ENCODE measurements at places on chromosomes 1 and 21.

GRCh38 chr21:33293811-33294216 is 27.6 kb downstream of the IL10RB start:
- DNase-seq = no peak

GRCh38 chr1:174258148-174258550 is 98.8 kb downstream of the RABGAP1L start:
- no peak for DNase-seq

GRCh38 chr1:160835751-160836150 is 26.9 kb downstream of the CD244 start:
- DNase-seq = no peak

- no peak for DNase-seq
Observed at GRCh38 chr1:76632136-76632535, 235.1 kb upstream of the ST6GALNAC5 start.

GRCh38 chr1:223217781-223218180 is 74.7 kb upstream of the TLR5 start:
- no peak for DNase-seq

- no peak for DNase-seq
Observed at GRCh38 chr21:23968008-23968407, 1639.3 kb downstream of the MRPL39 start.

DNA sequence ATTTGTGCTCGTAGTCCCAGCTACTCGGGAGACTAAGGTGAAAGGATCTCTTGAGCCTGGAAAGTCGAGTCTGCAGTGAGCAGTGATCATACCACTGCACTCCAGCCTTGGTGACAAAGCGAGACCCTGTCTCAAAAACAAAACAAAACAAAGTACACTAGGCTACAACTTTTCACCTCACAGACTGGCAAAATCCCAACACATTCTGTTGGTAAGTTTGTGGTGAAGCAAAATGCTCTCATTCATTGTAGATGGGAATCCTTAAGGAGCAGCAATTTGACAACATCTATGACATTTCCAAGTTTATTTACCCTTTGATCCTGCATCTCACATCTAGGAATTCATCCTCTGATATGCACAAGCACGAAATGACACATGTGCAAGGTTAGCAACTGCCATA is 20.2 kb upstream of the SLC1A7 start:
- DNase-seq = no peak

- DNase-seq = no peak
Observed at GRCh38 chr1:118992868-118993699, 4.9 kb upstream of the TBX15 start.

- DNase-seq = no peak
Observed at GRCh38 chr1:15452866-15453571, 3.5 kb upstream of the CELA2A start.

DNA sequence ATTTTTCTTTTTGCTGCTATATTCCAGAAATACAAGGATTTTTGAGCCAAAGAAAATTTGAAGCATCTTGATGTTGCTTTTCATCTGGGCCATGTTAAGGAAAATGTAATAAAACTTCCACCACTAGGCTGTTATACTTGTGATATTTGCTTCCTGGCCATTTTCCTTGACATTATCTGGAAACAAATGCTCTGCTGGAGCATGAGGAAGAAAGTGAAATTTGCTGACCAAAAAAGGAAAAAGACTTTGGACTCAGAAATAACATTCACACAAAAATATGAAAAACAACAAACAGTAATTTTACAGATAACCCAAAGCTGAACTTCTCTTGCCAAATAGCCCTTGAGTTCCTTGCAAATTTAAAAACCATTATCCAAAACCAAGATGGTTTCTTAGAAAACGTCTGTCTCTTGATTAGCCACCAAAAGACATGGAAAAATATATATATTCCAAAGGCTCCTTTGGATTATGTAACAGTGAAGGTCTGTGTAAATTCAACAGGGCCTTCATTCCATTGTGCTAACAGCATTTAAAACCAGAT is 344.5 kb downstream of the LMX1A start:
- no peak for DNase-seq

GRCh38 chr1:167734227-167734626 is 12.4 kb downstream of the MPZL1 start:
- no peak for DNase-seq

- DNase-seq = no peak
Observed at GRCh38 chr1:160168609-160169369, 17.4 kb downstream of the ATP1A4 start.

DNA sequence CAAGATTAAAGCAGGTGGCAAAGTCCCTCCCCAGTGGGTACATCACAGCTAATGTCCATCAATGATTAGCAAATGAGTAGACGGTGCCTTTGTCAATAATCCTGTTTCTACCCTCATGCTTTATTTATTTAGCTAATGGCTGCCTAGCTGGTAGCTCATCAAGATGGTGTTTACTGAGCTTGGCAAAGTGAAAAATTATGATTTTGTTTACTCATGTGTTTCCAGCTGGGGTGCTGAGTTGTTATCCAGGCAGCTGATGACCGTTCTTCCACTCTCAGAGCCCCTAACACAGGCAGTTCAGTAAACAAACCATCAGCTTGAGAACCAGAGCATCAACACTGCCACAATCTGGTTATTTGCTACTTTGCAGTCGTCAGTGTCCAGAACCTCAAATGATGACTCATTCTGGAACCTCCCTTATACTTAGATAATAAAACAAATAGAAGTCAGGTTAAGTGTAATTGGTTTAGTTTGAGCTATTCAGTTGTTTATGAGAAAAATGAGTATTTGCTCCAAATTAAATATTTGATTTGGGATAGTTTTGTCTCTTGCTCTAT is 163.9 kb downstream of the ST6GALNAC5 start:
- no peak for DNase-seq

GRCh38 chr1:168775366-168775765 is 46.4 kb upstream of the DPT start:
- DNase-seq = no peak

- no peak for DNase-seq
Observed at GRCh38 chr1:179251675-179252074, 22.2 kb upstream of the ABL2 start.

GRCh38 chr1:221751226-221751887 is 9.5 kb upstream of the DUSP10 start:
- no peak for DNase-seq

GRCh38 chr1:180945151-180945550 is 32.5 kb downstream of the KIAA1614 start:
- DNase-seq = no peak

- no peak for DNase-seq
Observed at GRCh38 chr1:50419907-50420677, 3.2 kb downstream of the DMRTA2 start.

DNA sequence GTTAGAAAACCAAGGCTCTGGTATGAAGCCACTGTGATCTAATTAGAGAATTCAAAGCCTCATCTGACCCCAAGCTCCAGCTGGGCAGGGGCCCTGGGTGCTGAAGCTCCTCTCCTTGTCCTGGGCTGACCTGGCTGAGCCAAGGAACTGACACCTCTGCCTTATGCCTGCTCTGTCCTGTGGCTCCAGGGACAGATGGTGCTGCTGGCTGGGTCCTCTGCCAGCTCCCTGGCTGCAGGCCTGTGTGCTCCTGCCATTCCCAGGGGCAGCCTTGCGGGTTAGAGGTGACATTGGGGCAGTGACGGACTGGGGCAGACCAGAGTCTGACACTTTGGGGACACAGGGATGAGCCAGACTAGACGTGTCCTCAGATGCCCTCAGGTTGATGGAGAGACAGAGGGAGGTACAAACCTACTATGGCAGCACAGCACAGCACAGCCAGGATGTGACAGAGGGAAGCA is 11.8 kb downstream of the ACOT11 start:
- DNase-seq = no peak

DNA sequence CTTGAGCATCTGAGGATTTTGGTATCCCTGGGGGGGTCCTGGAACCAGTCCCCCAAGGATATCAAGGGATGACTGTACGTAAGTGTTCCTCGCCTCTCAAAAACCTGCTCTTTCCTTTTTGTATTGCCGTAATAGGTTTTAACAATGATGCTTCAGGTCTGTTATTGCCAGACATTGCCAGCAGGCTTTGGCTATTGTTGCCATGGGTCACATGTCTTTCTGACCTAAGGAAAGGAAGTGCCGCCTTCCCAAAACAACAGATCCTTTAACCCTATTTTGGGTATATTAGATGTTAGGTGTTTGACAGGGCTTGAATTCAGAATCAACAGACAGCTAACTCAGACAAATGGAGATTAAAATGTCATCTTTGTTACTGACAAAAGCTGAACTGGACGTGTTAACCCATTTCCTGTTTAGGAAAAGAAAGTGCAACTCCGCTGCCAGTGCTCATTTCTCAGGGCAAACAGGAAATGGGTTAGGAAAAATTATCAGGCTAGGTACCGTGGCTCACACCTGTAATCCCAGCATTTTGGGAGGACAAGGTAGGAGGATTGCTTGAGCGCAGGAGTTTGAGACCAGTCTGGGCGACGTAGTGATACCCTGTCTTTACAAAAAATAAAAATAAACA is 12.4 kb upstream of the PRPF38B start:
- no peak for DNase-seq

DNA sequence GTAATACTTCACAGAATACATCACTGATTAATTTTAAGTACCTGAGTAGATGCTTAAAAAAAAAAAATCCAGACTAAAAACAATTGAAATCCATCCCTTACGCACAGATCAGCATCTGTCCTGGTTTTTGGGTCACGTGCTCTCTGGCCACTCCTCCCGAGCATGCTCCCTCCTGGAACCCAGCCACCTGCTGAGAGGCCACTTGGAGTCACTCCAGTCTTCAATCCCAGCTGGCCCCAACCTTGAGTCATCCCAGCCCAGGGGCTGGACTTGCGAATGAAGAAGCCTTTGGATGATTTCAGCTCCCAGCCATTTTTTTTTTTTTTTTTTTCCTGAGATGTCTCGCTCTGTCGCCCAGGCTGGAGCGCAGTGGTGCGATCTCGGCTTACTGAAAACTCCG is 8.9 kb downstream of the MAP1LC3C start:
- DNase-seq = no peak

DNA sequence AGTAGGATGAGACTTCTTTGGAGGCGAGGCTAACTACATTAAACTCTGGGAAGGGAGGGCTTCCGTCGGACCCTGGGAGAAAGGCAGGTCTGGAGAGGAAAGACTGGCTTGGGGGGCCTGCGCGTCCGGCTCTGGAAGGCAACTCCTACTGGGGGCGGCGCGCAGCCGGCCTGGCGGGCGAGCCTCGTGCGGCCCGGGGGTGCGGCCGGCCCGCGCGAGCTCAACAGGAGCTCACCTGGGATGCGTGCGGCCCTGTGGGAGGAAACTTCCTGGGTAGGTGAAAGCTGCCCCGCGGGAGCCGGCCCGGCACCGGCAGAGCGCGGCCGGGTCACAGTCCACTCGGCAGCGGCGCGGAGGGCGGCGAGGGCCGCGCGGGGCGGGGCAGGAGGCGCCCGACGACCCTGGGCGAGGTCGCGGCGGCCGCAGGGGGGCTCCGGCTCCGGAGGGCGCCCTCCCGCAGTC is 449 bp downstream of the EPS15 start:
- DNase-seq = no peak

GRCh38 chr1:205623646-205624045 is 8.2 kb downstream of the ELK4 start:
- no peak for DNase-seq

DNA sequence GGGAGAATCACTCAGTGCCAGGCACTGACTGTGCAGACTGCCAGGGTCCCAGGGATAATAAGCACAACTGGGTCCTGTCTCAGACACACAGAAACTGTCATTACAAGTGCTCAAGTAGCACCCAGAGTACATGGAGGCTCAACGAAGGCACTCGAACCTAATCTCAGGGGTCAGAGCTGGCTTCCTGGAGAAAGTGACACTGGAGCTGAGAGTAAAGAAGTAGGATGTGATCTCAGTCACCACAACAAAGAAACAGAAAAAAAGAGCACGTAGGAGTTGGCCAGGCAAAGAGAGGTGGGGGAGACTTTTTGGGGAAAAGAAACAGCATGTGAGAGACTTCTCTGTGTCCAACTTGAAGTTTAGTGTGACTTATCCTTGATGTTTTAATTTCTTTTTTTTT is 1.3 kb downstream of the CATSPER4 start:
- no peak for DNase-seq

DNA sequence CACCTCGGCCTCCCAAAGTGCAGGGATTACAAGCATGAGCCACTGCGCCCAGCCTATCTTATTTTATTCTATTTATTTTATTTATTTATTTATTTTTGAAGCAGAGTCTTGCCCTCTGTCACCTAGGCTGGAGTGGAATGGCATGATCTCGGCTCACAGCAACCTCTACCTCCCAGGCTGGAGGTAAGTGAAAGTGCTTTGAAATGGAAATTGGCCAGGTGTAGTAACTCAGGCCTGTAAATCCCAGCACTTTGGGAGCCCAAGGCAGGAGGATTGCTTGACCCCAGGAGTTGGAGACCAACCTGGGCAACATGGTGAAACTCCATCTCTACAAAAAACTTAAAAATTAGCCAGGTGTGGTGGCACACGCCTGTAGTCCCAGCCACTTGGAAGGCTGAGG is 5.1 kb upstream of the DSTYK start:
- no peak for DNase-seq

DNA sequence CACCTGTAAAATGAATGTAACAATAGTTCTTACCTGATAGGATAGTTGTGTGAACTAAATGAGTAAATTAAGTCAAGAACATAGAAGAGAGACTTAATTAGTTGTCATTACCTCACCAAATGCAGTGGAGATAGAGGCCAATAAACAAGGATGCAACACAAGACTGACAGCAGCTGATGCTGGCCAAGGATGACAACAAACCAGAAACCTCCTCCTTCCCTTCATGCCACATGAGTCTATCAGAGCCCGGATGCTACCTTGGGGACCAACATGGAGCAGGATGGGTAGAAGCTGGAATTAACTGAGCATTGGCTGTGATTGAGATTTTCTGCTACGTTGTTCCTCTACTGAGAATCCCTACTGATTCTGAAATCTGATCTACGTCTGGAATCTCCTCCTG is 30.3 kb upstream of the USP1 start:
- DNase-seq = no peak

GRCh38 chr1:2127187-2128145 is 67.1 kb downstream of the FAAP20 start:
- DNase-seq = no peak

Data from stimulated activated CD8-positive, alpha-beta memory T cell treated with anti-CD3 and anti-CD28 coated beads, Interleukin-2, amount 100 ng/mL, for 1 hour (primary cell).